Jurkat, Clone E6-1 (cell line): ENCODE measurements at places on chromosomes 6 and 20.

GRCh38 chr6:27451660-27452390 lies 21.1 kb downstream of the ZNF184 start:
- DNase-seq, result no peak

DNA sequence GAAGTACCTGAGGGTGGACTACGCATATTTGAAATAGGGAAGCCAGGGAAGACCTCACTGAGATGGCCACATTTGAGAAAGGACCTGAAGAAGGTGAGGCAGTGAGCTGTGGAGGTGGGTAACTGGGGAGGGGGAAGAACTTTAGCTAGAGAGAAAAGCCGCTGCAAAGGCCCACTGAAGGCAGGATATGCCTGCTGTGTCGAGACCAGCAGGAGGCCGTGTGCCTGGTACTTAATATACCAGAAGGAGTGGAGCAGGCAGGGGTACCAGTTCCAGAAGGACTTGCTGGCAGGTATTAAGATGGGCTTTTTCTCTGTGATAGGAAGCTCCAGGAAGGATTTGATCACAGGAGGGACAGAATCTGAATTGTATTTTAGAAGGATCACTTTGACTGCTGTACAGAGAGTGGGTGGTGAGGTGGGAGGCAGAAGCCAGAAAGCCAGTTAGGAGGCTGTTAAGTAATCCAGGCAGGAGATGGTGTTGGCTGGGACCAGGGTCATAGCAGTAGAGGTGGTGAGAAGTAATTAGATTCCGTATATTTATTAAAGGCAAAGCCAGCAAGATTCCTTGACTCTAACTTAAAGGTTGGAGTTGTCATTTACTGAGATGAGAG lies 54.2 kb upstream of the FANCE start:
- no peak for DNase-seq

DNA sequence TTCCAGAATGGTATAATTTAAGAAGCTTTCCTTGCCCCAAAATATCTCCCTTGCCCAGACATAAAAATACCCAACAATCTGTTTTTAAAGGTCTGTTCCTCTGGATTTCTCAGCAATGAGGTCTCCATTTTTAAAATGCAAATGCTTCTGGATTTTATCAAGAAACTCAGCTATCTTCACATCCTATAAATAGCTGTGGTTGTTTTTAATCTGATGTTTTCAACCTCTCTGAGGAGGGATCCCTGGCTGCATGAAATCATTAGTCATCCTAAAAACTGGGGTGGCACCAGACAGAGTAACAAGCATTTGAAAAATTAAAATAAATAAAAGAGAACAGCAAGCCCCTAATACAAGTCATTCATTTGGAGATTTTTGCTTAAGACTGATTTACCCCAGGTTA lies 168.5 kb upstream of the ID4 start:
- no peak for DNase-seq

DNA sequence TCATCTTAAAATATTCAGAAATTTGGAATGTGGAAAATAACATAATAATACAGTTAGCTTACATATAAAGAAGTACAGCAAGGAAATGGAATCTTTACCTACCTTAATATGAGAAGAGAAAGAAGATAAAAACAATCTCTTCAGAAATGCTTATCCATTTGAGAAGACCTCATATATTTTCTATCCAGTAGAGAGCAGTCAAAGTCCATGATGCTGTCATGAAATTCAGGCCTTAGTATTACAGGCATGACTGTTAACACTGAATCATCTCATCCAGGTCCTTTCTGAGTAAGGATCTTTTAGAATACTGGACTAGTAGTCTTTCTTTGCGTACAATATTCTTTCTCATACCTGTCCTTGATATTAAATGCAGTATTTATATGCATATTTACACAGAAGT lies 713.4 kb downstream of the CD109 start:
- peak; percentile 1 for DNase-seq

GRCh38 chr6:137076277-137077068 lies 31.7 kb upstream of the IL20RA start:
- peak; percentile 51 for DNase-seq

DNA sequence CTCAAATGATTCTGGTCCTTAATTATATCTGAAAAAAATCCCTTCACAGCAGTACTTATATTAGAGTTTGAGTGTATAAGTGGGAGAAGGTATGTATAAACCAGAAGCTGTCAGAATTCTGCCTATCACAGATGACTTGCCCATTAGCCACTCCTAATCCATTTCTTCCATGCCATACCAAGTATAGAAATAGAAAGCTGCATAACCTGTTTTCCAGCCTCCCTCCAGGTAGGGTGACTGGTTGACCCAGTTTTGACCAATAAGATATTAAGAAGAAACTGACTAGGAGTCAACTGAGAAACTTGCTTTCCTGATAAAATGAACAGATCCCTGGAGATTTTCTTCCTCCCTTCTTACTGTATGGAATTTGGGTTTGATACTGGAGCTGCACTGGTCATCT lies 112.2 kb upstream of the GRIK2 start:
- no peak for DNase-seq

GRCh38 chr6:111806561-111807497 lies 66.4 kb downstream of the FYN start:
- no peak for DNase-seq

DNA sequence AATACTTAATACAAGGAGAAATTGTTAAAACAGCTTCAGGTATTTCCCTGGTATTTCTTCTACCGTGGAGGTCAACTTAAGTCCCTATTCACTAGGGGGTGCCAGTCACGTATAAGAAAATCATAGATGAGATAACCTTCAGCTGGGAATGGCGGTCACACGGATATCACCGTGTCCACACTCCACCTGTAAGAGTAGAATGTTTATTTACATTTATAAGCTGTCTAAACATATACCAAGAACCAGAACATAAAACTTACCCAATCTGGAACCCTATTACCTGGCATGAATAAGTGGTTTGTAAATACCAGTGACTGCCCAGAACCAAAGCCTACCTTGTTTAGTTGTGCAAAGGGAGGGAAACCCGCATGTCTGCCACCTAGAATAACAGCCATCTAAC lies 1.9 kb upstream of the ELOVL4 start:
- peak; percentile 95 for DNase-seq

- DNase-seq, result no peak
Observed at GRCh38 chr6:132933090-132933489, 118.7 kb downstream of the RPS12 start.

- no peak for DNase-seq
Observed at GRCh38 chr6:126625019-126625418, 285.1 kb downstream of the CENPW start.

- DNase-seq, result no peak
Observed at GRCh38 chr20:64115171-64115911, 8.0 kb upstream of the NPBWR2 start.

DNA sequence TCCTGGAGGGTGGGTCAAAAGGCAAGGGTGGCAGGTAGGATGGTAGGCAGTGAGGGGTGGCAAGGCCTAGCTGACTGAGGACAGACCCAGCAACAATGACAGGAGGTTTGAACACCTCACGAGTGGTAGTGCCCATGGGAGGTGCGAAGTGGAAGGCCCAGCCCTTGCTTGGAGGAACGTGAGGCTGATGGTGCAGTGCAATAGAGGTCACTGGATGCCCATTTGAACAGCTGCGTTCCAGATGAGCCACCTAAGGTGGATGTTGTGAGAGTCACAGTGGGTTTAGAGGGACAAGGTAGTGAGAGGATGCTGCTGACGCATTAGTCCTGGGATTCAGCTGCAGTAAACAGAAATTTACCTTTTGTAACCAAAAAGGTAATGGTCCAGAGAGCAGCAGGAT lies 15.6 kb downstream of the TMEM74B start:
- DNase-seq, result no peak

DNA sequence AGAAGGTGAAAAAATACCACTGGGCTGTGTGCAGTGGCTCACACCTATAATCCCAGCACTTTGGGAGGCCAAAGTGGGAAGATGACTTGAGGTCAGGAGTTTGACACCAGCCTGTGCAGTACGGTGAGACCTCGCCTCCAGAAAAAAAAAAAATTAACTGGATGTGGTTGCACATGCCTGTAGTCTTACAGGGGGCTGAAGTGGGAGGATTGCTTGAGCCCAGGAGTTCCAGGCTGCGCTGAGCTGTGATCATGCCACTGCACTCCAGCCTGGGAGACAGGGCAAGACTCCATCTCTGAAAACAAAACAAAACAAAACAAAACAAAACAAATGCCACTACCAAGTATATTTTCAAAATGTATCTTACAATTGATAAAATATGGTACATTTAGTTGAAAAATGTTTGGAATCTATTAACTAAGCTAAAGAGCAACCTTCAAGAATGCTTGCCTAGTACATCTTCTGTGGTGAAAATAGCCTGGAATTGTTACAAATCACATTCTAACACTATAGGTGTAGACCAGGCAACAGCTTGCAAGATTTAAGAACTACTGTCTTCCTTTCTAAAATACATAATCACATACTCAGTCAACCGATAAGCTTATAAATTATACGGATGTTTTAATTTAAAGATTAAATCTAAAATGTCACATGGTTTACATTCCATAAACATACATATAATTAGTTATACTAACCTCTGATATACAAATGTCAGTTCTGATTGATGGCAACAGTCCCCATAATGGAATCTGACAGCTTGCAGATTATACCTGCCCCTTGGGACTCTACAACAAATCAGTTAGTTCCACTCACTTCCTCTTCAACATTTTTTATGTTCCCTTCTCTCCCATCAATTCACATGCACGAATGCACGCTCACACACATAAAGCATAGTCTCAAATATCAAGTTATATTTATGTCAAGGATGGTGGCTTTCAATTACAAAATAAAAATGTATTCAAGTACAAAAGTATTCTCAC lies 150.8 kb downstream of the ASCC3 start:
- no peak for DNase-seq
